Kidney capillary endothelial cell (primary cell): ENCODE measurements at places on chromosomes 1 and 21.

- DNase-seq = no peak
These were observed 30.3 kb downstream of the SMIM12 start for GRCh38 chr1:34829250-34829649.

- DNase-seq = no peak
These were observed 90.4 kb downstream of the INTS7 start for GRCh38 chr1:211944733-211945500.

- peak; percentile 72 for DNase-seq
These were observed 11.9 kb upstream of the EDN2 start for GRCh38 chr1:41496080-41497055.

DNA sequence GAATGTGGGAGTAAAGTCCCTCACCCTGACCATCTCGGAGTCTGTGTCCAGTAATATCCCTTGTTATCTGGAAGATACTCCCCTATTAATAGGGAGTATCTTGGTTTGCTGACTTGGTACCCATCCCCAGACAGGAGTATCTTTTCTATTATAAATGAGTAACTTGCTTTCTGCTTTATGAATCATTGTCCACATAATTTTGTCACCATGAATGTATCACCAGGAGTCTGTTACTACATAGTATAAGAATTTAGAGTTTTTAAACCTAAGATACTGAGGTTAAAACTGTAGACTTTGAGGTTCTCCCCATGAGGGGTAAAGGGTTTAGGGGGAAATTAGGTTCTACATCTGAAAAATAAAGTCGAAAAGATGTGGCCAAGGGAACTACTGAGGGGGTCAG is 175.6 kb downstream of the FCRL5 start:
- DNase-seq = no peak

DNA sequence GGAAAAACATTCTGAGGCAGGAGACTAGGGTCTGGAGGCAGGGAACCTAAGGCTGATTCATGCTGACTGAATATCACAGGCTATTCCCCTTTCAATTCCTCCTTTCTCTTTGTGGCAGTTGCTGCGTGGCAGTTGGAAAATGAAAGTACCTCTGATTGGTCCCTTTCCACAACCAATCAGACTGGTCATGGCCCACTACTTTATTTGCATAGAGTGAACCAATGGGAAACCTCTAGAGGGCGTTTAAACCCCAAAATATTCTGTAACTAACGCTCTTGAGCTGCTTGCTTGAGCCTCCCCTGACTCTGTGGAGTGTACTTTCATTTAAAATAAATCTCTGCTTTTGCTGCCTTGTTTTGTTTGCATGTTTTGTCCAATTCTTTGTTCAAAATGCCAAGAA is 27.7 kb upstream of the VN1R5 start:
- DNase-seq = no peak

DNA sequence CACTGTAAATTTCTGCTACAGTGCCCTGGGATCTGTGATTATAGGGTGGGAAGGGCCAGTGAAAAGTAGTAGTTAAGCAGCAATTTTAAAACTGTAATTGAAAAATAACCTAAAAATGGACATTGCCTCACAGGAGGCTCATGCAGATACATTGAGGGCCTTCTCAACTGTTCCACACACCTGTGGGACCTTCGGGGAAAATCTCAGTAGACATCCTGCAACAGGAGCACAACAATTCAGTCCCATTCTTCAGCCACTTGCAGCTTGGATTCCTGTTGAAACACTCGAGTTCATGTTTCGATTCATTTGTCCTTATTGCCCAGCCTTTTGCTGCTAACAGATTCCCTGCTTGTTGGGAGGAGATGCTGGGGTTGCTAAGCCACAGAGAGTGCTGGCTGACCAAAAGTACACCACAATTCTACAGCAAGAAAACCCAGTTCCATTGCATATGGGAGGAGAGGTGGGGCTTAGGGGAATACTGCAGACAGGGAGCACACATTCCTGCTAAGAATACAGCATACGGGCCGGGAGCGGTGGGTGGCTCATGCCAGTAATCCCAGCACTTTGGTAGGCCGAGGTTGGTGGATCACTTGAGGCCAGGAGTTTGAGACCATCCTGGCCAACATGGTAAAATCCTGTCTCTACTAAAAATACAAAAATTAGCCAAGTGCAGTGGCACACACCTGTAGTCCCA is 4.5 kb downstream of the TMCC2 start:
- DNase-seq = no peak

DNA sequence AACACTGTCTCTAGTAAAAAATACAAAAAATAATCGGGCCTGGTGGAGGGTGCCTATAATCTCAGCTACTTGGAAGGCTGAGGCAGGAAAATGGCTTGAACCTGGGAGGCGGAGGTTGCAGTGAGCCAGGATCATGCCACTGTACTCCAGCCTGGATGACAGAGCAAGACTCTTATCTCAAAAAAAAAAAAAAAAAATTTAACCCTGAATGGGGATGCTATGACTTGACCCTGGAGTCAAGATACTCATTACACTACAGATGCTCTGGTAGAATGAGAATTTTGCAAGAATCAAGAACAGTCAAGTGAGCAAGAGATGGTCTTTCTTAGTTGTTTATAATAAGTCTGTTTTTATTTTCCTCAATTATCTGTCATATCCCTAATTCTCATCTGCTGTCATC is 253.8 kb downstream of the GPR52 start:
- no peak for DNase-seq

DNA sequence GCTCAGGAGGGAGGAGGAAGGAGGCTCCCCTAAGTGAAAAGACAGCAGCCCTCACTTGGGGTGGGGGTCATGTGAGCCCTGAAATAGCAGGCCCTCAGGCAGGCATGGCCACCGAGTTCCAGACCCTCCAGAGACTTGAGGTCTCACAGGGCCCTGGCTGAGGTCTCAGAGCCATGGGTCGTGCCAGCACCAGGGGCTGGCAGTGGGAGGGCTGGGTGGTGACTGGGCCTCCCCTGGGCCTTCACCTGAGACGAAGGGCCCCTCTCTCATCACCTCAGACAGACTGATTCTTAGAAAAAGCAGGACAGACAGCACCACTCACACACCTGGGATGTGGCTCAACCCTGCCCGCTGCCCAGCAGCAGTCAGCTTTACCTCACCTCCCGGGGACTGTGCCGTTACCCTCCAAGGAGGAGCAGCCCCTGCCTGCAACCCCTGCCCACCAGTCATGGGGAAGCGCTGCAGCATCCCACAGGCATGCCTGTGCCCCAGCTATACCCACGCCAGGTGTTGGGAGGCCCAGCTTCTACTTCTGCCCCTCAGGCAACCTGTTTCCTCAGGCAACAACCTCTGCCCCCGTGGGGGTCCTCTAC is 42.6 kb upstream of the LRP8 start:
- no peak for DNase-seq

DNA sequence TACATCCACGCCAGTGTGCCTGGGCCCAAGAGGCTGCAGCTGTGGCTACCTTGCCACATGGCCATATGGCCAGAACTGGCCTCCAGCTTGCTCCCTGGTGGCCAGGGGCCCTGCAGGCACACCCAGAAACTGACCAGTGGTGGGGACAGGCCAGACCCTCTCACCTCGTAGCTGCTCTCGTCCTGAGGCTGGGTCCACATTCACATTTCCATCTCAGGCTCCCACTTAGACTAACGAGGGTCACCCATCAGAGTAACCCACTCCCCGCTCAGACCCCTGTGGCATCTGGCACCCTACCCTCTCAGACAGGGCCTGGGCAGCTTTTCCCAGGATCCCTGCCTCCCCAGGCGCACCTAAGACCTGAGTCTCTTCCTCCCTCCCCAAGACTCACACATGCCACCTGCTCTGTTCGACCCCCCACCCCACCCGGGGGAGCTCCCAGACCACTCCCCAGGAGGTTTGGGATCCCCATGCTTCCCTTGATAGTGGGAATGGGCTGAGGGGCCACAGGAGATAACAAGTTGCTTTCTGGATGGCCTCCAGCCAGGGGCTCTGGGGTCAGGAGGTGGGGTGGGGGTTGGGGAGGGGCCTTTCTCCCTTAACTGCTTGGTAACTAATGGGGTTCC is 21.3 kb upstream of the RNU1-4 start:
- no peak for DNase-seq

DNA sequence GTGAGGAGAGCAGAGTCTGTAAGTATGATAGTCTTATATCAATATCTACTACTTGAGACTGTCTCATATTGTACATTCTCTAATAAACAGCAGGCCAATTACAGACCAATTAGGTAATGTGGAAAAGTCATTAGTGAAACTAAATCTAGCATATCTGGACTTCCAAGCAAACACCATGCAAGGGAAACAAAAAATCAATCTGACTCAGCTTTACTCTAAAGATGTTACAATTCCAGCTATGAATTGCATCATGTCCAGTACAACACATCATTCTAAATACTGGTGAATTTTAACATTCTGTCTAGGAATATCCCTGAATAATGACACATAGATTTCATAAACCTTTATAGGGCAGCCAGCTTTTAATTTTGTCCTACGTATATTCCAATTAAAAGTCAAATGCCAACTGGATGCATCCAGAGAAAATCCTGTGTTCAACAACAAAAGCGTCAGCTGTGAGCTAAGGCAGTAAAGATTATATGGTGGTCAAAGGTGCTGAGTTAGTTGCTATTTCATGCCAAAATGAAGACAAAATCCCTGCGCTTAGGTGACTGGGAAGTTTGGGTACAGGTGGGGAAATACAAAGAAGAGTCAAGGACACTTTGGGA is 159.3 kb downstream of the TTLL7 start:
- DNase-seq = no peak

DNA sequence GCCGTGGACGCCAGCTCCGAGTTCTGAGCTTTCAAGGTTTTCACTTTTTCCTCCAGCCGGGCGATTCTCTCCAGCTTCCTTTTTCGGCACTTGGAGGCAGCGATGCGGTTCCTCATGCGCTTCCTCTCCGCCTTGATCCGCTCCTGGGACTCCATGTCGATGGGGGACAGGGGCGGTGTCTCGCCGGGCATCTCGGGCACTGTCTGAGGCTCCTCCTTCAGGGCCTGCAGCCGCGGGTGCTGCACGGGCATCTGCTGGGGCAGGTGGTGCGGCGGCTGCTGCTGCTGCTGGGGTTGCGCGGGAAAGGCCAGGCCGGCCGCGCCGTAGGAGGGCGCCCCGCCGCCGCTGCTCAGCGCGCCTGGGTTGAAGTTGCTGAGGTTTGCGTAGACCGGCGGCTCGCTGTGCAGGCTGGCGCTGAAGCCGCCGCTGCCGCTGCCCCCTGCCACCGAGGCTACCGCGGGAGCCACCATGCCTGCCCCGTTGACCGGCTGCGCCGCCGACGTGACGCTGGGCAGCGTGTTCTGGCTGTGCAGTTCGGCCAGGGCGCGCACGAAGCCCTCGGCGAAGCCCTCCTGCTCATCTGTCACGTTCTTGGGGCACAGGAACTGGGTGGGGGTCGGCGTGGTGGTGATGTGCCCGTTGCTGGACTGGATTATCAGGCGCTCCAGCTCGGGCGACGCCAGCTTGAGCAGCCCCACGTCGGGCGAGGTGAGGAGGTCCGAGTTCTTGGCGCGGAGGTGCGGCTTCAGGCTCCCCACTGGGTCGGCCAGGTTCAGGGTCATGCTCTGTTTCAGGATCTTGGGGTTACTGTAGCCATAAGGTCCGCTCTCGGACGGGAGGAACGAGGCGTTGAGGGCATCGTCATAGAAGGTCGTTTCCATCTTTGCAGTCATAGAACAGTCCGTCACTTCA is 1.4 kb downstream of the JUN start:
- DNase-seq = no peak

- peak; percentile 46 for DNase-seq
These were observed 10.9 kb downstream of the TNFRSF25 start for GRCh38 chr1:6454856-6455751.

GRCh38 chr1:234918961-234919761 is 209.5 kb downstream of the TOMM20 start:
- peak; percentile 27 for DNase-seq

GRCh38 chr1:20080441-20081352 is 10.7 kb downstream of the PLA2G5 start:
- peak; percentile 21 for DNase-seq

- no peak for DNase-seq
These were observed 837 bp downstream of the UBASH3A start for GRCh38 chr21:42404539-42404938.

- no peak for DNase-seq
These were observed 11.7 kb downstream of the AVPR1B start for GRCh38 chr1:206105464-206105995.

GRCh38 chr21:45910548-45911221 is 70.9 kb upstream of the COL6A1 start:
- DNase-seq = no peak

DNA sequence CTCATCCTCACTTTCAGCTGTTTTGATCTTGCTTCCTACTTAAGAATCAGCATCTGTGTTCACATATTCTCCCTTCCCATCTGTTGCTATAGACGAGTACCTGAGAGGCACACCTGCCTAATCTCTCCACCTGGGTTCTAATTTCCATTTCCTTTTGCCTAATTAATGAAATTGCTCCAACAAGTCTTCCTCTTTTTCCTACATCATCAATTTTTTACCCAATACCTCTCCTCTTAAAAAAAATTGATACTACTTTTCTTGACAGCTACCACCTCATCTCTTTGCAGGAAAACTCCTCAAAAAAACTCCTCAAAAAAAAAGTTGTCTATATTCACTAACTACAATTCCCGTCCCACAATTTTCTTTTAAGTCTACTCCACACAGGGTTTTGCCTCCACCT is 71.8 kb downstream of the NME7 start:
- DNase-seq = no peak

DNA sequence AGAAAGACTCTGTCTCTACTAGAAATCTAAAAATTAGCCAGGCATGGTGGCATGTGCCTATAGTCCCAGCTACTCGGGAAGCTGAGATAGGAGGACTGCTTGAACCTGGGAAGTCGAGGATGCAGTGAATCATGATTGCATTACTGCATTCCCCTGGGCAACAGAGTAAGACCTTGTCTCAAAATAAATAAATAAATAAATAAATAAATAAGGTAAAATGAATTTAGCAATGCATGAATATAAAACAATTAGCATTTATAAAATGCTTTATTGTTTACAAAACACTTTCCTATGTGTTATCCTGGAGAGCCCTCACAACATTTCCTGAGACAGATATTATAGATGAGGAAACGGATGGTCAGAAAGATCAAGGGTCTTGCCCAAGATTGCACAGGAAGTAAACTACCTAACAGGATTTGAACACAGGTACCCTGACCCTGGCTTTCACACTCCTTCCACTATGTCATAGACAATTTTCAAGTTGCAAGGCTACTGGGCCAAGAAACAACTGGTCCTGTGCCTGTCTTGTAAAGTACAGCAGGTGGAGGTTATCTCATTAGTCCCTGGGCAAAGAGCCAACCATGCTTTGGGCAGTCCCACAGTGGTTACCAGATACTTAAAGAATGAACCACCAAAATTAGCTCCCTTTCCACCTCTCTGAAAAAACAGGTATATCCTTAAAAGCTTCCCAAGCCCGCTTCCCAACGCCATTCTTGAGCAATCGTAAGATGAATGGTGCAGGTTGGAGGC is 15.4 kb upstream of the VSIG8 start:
- DNase-seq = no peak
